Activated naive CD8-positive, alpha-beta T cell treated with anti-CD3 and anti-CD28 coated beads, Interleukin-2, amount 10 ng/mL, durations not matched to agents 7 days and 5 days (primary cell): ENCODE measurements at places on chromosomes 11 and 22. TPM values are rescaled to one million over a fixed set of nuclear protein-coding genes. Genes with fewer than 3 reads are reported as not detected.

The NADSYN1 gene
- total RNA-seq = 172 TPM

The APOA1 gene
- total RNA-seq = 0.45 TPM

The CCDC73 gene
- total RNA-seq = 0.14 TPM

The GAL gene
- not detected for total RNA-seq

The CASP1 gene
- 93.6 TPM for total RNA-seq

The KDM4E gene
- not detected for total RNA-seq

The VPREB1 gene
- total RNA-seq = not detected

The ZPR1 gene
- 57.3 TPM for total RNA-seq

The KDELR3 gene
- total RNA-seq = 1.4 TPM

The HDHD5 gene
- total RNA-seq = 34.7 TPM

DNA sequence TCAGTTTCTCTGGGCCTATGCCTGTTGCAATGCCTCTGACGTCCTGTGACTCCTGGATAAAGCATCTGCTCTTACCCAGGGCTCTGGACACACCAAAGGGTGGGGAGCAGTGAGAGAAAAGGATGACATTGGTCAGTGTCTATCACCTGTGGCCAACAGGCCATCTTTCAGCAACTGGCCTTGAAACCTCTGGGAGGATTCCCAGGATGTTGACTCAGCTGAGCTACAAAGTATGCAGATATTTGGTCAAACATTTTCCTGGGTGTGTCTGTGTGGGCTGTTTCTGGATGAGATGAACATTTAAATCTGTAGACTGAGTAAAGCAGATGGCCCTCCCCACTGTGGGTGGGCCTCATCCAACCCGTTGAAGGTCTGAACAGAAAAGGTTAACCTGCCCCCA is 149.9 kb downstream of the SPATA19 start:
- no peak for DNase-seq

GRCh38 chr11:95337175-95337957 is 106.4 kb upstream of the SESN3 start:
- peak; percentile 65 for DNase-seq

DNA sequence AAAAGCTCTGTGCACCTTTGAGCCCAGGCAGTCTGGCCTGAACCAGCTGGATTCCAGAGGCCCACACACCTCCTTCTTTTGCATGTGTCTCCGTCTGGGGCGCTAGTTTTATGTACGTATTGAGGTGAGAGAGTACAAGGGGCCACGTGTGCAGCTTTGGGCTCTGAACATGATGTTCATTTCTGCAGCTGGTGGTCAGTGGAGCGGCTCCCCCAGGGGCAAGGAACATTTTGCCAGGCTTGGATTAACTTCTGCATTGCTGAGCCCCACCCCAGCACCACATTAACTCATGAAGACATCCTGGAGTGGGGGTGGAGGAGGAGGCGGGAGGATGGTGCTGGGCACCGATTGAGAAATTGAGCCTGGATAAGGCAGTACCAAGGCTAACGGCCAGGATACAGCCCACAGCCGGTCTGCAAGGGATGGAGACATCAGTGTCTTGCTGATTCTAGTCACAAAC is 13.8 kb downstream of the USP2 start:
- no peak for DNase-seq

- DNase-seq = no peak
Observed at GRCh38 chr11:128845334-128845780, 21.7 kb downstream of the KCNJ1 start.

DNA sequence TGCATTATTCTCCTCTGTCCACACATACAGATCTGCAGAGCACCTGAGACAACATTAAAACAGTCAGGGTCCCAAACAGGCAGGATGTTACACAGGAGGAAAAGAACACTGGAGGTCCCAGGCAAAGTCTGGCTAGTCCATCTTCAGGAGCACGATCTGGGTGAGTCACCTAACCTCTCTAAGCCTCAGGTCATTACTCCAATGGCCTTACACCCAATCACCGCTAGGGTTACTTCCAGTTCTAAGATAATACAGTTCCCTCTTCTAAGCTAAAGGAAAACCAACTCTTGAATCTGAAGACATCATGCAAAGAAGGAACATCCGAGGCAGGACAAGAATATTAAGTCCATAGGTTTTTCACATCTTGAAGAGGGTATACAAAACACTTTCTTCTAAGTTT is 24.5 kb downstream of the ASCC2 start:
- DNase-seq = no peak

GRCh38 chr11:73390601-73391565 is 14.7 kb downstream of the RELT start:
- DNase-seq = no peak

- peak; percentile 77 for DNase-seq
Observed at GRCh38 chr22:24189249-24190158, 8.2 kb downstream of the SUSD2 start.

GRCh38 chr11:40354121-40354520 is 1105.3 kb downstream of the LRRC4C start:
- DNase-seq = no peak

- no peak for DNase-seq
Observed at GRCh38 chr11:84316866-84317555, 1030.8 kb upstream of the CCDC90B start.

GRCh38 chr11:122756417-122756816 is 81.9 kb upstream of the CRTAM start:
- peak; percentile 74 for DNase-seq

DNA sequence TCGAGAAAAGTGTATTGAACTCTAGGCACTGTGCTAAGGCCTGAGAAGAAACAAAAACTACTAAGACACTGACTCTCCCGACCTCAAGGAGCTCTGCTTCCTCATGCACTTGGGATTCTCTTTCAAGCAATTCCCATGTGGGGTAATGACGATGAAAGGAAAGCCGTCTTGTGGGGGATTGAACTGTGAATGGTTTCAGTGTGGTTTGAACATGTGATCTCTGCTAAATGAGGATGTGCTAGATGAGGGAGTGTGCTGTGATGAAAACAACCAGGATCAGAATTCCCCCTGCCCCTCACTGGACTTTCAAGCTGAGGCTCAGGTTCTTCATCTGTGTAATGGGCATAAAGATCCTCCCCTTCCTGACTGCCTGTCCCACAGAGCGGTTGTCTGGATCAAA is 74.9 kb downstream of the DEPDC5 start:
- DNase-seq = no peak

- no peak for DNase-seq
Observed at GRCh38 chr22:27839057-27839660, 37.6 kb upstream of the MN1 start.

GRCh38 chr11:77214557-77214956 is 86.5 kb downstream of the MYO7A start:
- peak; percentile 12 for DNase-seq

DNA sequence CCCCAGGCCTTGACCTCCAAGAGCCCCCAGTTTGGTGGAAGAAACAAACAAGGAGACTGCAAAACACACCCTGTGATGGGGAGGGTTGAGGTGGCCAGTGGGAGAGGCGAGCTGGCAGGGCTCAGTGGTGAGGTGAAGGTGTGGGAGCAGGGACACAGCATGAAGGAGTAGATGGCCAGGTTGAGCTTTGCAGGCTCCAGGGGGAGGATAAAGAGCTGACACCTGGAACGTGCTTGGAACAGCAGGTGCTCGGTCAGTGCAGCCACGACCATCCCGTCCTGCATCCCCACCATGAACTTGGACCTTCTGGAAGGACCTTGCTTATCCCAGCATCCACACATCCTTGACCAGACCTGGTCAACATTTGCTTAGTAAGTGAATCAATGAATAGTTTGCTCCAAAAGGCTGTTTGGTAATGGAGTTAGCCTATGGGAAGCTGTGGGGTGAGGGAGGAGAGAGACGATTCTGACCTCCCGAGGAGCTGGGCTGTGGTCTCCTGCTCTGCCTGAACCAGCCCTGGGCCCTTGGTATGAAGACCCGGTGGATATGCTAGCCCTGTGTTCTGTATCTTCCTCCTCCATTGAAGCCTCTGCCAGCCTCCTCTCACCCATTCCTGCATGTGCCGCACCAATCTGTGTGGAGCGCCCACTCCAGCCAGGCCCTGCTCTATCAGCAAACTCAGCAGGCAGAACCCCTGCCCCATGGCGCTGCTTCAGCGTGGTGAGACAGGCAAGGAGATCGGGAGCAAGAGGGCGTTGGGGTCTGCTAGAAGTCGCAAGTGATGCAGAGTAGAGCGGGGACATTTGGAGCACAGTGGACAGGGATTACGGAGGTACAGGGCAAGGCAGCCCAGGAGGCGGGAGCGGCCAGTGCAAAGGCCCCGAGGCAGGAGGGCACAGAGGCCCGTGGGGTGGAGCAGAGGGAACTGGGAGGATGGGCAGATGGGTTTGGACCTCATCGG is 9.9 kb downstream of the LINC01488 start:
- DNase-seq = no peak

- no peak for DNase-seq
Observed at GRCh38 chr22:41911001-41911611, 3.8 kb downstream of the SHISA8 start.

DNA sequence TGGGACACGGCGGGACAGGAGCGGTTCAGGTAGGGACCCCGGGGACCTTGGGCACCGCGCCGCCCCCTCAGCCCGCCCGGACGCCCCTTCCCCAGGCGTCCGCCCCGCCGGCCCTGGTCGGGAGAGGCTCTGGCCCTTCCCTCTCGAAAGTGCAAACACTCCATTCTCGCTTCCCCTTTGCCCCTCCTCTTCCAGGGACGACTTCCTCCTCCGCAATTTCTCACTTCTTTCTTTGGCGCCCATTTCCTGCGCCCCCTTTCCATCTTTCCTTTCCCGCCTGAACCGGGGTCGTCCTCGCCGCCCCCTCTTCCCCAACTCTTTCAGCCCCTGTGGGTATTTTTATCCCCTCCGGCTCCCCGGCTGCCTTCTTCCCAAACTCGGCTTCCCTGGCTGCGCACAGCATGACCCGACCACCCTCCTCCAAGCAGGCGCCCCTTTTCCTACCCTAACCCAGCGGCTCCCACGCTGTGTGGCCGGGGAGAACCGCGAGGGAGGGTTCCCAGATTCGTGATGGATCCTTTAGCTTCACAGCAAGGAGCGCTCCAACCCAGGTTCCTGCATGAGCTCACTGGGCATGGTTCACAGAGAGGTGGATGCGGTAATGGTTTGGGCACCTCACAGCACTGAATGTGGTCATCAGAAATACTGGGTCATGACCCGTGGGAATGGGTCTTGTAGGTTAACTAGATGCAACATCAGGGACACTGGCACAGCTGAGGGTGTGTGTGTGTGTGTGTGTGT is 689 bp downstream of the RAB39A start:
- peak; percentile 27 for DNase-seq

DNA sequence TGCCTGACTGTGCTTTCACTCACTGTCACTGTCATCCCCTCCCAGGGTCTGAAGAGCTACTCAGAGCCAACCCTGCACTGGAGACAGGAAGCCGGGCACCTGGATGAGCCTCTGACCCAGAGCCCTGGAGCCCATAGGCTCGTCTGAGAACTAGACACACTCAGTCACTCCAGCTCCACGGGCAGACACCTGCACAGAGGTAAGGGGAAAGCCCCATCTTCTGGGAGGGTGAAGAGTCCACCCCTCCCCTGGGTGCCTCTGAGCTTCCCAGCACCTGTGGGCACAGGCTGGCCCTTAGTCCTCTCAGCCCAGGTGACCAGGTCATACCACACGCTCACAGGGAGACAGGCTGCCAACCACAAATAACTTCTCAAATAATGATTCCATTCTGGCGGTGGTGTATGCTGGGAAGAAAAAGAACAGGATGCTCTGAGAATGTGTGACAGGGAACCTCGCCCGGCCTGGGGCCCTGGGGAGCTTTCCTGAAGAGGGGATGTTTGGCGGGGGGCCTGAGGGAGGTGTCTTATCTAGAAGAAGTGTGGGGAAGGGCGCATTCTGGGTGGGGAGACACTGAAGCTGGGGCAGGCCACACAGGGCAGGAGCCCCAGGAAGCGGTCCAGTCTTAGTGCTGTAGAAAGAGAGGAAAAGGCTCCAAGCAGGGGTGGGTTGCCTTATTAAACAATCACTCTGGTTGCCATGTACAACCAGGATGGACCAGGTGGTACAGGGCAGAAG is 5.3 kb downstream of the CCDC157 start:
- DNase-seq = no peak

DNA sequence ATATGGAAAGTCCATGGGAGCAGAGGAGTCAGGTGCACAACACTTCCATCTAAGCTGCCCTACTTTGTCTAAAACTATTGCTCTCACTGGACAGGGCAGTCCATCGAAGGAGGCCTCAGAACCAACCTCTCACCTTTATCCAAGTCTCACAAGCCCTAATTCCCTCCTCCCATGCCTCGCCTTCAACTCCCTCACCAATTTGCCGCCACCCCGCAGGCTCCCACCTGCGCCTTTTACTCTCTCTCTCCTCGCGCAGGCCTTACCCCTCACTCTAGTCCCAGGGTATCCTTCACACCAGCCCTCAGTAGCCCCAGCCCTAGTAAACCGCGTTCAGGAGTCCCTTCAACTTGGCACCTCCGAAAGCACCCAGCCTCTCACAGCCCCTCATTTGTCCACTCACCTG is 451 bp downstream of the FHIP1B start:
- no peak for DNase-seq

DNA sequence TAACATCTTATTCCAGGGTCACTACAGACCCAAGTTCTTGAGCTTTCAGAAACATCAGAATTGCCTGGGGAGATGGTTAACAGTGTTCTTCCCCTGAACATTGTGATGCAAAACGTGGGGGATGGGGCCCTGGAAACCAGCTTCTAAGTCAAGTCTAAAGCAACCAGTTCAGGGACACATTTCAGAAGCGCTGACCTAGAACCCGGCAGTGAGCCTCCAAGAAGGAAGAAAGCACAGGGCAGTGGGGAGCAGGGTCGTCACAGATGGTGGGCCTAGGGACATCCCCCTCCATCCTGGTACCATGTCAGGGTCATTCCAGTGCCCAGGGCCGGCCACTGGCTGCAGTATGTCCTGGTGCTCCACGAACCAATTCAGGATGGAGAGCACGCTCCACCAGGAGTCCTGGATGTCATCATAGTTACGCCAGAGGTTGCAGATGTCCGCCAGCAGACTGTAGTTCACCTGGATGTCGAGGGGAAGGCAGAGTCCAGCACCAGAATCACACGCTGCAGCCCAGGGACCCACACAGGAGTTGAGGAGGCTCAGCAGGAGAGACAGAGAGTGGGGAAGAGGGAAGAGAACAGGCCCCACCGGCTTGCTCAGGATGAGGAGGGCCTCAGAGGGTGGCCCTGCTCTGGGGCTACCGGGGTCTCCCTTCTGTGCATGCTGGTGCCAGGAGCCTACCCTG is 5.0 kb downstream of the NAGA start:
- no peak for DNase-seq

- no peak for DNase-seq
Observed at GRCh38 chr22:23751441-23751996, 607 bp upstream of the ZNF70 start.

DNA sequence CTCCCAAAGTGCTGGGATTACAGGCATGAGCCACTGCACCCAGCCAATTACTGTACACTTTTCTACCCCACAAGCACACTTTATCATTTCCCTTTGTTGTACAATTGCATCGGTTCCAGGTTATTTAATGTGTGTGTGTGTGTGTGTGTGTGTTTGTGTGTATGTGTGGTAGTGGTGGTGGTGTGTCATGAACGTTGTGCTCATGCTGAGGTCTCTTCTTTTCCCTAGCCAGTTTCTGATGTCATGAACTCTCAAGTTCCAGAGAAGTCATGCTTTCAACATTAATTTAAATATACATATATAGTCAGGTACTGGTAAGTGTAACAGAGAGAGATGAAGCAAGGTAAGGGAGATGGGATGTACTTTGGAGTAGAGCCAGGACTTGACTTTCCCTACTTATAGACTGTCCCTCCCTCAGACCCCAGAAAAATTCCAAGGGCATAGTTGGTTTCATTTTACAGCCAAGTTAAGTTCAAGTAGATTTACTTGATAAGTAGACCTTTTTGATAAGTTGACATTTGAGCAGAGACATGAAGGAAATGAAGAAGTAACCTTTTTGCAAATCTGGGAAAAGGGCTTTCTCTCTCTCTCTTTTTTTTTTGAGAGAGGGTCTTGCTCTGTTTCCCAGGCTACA is 42.7 kb downstream of the WEE1 start:
- no peak for DNase-seq

- DNase-seq = no peak
Observed at GRCh38 chr11:92211576-92212167, 12.9 kb upstream of the FAT3 start.
